ENCODE measurements at places on chromosomes 16 and 17.

GRCh38 chr17:44788139-44788538 is 29.4 kb downstream of the ADAM11 start:
- DNase-seq: no peak

DNA sequence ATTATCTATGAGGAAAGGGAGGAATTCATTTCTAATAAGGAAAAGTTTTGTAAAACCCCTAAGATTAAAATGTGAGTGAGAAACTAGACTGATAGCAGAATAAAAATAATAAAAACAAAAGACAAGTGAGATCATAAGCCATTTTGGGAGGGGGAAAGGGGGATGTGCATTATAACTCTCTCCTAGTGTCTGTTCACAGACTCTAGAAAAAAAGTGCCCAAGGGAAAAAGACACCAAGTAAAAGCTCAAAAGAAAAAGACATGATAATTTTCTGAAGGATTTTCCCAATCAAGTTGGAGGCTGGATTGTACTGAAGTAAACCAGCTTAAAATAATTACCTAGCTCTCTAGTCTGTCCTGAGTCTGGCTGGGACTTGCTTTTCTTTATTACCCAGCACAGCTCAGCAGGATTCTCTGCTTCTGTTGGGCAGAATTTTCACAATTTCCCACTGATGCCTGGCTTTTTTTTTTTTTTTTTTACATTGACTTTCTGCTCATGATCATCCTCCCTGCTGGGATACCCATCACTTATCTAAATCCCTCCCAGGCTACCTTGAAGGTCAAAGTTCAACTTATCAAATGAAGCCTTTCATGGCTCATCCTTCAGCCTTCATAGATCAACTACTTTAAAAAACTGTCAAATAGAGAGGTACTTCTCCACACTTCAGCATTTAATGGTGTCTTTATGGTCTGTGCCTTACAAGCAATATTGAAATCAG is 124.2 kb upstream of the KCNJ16 start:
- DNase-seq: no peak

- DNase-seq: no peak
Measured at GRCh38 chr16:76705892-76706291, 428.7 kb downstream of the CNTNAP4 start.

DNA sequence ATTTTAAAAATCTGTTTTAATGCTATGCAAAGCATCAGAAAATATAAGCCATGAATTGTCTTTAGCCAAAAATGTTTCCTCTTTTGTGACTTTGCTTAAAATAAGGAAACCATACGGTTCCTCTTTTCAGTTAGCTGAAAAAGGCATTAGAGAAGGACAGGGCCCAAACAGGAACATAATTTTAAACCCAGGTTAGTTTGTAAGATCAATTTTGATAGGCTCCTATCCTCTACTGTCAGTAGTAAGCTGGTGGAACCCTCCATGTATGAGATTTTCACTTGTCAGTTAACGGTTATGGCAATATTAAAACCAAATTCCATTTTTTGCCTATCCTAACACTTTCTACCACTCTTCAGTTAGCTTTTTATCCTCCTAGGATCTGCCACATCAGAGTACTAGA is 4.3 kb downstream of the EVI2B start:
- DNase-seq: no peak

DNA sequence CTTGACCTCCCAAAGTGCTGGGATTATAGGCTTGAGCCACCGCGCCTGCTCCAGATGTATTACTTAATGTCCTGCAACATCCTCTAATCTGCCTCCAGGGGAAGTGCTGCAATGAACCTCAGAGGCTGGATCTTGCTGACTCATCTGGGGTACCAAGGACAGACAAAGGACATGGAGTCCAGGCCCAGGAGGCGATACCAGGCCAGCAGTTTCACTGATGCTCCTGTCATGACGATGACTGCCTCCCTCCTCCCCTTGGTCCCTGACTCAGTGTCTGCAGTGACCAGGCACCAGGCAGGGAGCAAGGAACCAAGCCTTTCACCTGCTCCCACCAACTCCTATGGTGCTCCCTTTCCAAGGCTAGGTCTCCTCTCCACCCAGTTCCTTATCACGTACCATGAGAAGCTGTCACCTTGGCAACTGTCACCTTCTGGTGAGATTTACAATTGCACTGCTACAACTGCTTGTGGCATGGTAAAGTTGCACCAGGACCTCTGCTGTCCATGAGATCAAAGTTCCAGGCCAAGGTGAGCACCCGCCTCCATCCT is 21.6 kb upstream of the PHOSPHO1 start:
- DNase-seq: peak; percentile 58

GRCh38 chr16:70701596-70701995 is 15.7 kb upstream of the MTSS2 start:
- no peak for DNase-seq

GRCh38 chr17:10744501-10745000 is 14.7 kb upstream of the TMEM220 start:
- DNase-seq: no peak

DNA sequence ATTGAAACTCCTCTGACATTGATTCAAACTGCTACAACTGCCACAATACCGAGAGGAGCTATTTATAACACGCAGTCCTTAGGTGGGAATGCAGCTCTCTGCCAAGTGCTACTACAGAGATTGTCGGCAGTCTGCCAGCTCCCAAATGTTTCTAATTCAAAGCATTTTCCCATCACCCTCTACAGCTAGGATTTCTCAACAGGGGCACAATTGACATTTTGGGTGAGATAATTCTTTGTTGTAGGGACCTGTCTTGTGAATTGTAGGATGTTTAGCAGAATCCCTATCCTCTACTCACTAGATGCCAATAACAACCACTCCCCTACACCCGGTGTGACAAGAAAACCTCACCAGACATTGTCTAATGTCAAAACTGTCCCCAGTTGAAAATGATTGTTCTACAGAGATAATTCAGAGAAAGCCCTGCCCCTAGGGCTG is 7.8 kb upstream of the N4BP1 start:
- peak; percentile 84 for DNase-seq

GRCh38 chr16:1993731-1994131 is 4.0 kb downstream of the SYNGR3 start:
- no peak for DNase-seq

GRCh38 chr16:5668553-5668952 is 571.0 kb upstream of the EEF2KMT start:
- DNase-seq: no peak

GRCh38 chr17:9367156-9367555 is 208.5 kb downstream of the STX8 start:
- DNase-seq: no peak

DNA sequence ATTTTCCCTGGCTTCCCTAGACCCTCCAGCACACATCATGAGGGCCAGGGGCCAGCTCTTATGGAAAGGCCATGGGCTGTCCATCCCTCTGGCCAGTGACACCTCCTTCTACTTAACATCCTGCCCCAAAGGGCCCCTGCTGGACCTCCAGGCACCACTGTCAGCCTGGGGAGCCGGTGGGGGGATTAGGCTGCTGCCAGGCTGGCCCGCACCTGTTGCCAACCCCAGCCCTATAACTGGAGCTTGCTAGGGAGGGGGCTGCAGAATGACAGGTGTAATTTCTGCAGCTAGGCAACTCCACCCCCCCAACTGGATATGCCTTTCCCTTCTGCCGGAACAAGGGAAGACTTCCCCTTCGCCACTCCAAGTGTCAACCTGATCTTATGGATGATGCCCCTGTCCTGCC is 12.5 kb downstream of the RARA start:
- no peak for DNase-seq

DNA sequence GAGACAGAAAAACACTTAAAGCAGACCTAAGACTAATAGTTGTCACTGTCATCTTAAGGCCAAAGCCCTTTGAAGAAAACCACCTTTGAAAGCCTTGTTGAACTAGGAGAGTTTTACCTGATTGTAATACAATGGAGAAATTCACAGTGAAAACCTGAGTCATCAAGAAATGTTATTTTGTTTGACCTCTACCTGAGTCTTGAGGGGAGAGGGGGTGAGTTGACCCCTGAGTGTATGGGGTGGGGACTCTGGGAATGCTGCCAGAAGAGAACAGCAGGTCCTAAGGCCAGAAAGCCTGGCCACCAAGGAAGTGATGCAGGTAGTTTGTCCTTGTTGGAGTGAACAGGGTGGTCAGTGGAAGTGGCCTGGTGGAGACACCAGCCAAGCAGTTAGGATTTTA is 204.3 kb downstream of the SPECC1 start:
- DNase-seq: no peak

DNA sequence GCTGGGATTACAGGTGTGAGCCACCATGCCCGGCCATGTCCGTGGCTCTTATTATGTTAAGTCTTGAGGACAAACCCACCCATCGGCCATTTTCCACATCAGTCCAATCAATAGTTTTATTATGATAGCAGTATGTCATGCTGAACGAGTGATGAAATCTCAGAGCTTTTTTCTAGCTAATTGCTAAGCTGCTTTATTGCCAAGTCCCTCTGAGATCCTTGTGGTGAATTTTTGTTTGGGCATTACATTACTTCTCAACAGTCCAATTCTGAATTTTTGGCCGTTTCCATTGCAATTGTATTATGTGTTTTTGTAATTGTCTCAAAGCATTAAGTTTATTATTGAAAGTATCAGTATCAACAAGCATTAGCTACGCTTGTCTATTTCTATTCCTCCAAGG is 10.9 kb downstream of the RNF112 start:
- DNase-seq: no peak

- no peak for DNase-seq
Measured at GRCh38 chr16:88570691-88571092, 489 bp downstream of the ZC3H18 start.

DNA sequence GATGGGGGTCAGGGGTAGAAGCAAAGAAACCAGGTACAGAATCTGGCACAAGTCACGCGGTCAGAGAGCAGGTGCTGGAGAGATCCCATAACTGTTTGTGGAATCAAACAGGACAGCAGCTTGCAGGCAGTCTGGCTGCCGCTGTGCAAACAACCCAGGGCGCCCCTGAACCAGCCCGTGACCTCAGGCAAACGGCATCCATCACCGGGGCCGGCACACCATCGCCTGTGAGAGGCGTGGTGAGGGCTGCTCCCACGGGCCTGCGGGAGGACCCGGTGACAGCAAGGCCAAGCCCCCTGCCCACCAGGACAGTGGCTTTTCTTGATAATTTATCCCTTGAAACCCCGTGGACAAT is 47.9 kb downstream of the CBFA2T3 start:
- DNase-seq: no peak

- DNase-seq: no peak
Measured at GRCh38 chr17:57623620-57624019, 121.5 kb downstream of the CCDC182 start.

- no peak for DNase-seq
Measured at GRCh38 chr17:77679589-77679988, 278.9 kb upstream of the TNRC6C start.
